ENCODE measurements at places on chromosomes 16 and 17.

GRCh38 chr17:4394208-4395110 lies 28.0 kb upstream of the UBE2G1 start:
- no peak for DNase-seq

DNA sequence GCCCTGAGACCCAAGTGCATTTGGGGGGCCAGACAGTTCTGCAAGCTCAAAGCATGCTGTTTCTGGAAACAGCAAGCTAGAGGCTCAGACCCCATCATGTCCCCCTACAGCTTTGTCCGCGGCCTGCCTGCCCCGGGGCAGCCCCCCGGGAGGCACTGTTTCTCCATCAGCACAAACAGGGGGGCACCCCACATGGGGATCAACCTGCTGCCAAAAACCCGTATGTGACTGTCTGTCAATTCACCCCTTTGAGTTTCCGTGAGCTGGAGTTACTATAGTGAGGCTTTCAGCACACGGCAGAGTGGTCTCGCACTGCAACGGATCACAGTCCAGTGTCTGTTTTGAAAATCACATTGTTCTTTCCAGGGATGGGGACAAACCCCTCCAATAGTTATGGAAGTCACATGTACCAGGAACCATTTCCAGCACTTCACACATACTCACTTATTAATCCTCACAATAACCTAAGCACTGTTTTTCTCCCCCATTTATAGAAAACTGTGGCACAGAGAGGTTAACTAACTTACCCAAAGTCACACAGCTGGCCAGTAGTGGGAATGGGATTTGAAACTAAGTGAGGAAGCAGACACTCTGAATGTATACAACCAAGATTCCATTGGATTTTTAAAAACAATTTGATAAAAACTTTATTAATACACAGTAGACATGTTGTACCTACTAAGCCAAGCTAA lies 269.0 kb downstream of the C16orf95 start:
- no peak for DNase-seq

GRCh38 chr17:45393411-45393810 lies 39.3 kb downstream of the ARHGAP27 start:
- DNase-seq = no peak

DNA sequence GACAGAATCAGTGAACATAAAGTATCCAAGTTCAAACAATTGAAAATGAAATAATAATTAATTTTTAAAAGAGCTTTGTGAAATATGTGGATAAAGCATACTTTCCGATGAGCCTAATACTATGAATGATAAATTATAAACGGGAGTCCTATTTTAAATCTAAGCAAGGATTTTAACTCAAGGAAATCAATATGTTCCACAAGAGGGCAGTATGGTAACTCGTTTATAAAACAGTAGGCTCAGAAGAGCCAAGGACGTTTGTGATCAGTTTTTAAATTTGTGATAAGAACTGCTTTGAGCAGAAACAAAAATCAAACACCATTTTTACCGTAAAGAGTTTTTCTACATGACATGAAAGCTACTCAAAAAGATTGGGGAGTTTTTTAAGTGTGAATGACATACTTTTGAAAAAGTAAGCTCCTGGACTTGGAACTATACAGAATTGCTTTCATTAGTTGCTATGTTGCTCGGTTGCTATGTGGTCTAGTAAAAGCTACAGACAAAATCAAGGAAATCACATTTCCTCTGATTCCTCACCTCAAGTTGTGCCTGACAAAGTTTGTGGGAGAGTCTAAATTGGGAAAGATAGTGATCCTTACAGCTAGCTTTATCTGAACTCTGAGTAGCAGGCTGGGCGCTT lies 11.8 kb upstream of the TEKT1 start:
- DNase-seq = no peak

- DNase-seq = no peak
Measured at GRCh38 chr16:51697454-51697853, 546.4 kb upstream of the SALL1 start.

Data from stimulated activated CD4-positive, alpha-beta T cell treated with anti-CD3 and anti-CD28 coated beads, Interleukin-4, amount 100 ng/mL, for 4 hours (primary cell).